ENCODE measurements at places on chromosomes 16 and 17. TPM values are rescaled to one million over a fixed set of nuclear protein-coding genes. Genes with fewer than 3 reads are reported as not detected.

Gene KIAA0753
- 5.8 TPM for polyA plus RNA-seq

Gene HS3ST3A1
- 5.8 TPM for polyA plus RNA-seq

Gene CLEC19A
- polyA plus RNA-seq, result not detected

Gene SDR42E1
- polyA plus RNA-seq, result 3.6 TPM

Gene MILR1
- polyA plus RNA-seq, result 0.79 TPM

Gene PRSS27
- 620 TPM for polyA plus RNA-seq

Gene POLR3K
- 4.3 TPM for polyA plus RNA-seq

Gene SOST
- not detected for polyA plus RNA-seq

Gene FUS
- 170 TPM for polyA plus RNA-seq

Gene GRIN2C
- 0.10 TPM for polyA plus RNA-seq

Gene TP53TG3C
- 0.06 TPM for polyA plus RNA-seq

Gene TBC1D10B
- polyA plus RNA-seq, result 19.8 TPM

Gene TAT
- polyA plus RNA-seq, result not detected

Gene MMP15
- 2.7 TPM for polyA plus RNA-seq

Gene NAGS
- 1.9 TPM for polyA plus RNA-seq

Gene RAB37
- polyA plus RNA-seq, result 0.66 TPM

Gene SBK1
- polyA plus RNA-seq, result 0.47 TPM

Gene DNAAF8
- polyA plus RNA-seq, result 0.39 TPM

Gene KRT28
- polyA plus RNA-seq, result not detected

Gene TGFB1I1
- 28.2 TPM for polyA plus RNA-seq

Gene LGALS9B
- 7.6 TPM for polyA plus RNA-seq

Gene CDR2L
- 4.3 TPM for polyA plus RNA-seq

Gene GPRC5C
- 6.7 TPM for polyA plus RNA-seq

Gene POLR2A
- 33.8 TPM for polyA plus RNA-seq

Gene MYO15B
- polyA plus RNA-seq, result 89.5 TPM

Gene BCL7C
- polyA plus RNA-seq, result 33.9 TPM

Gene PPM1E
- 0.02 TPM for polyA plus RNA-seq

Gene HIC1
- polyA plus RNA-seq, result 1.4 TPM

Gene TBC1D3G
- polyA plus RNA-seq, result 20.5 TPM

Gene HOXB1
- 1.0 TPM for polyA plus RNA-seq

Gene COL1A1
- 11.8 TPM for polyA plus RNA-seq

Gene TRIM25
- 18.2 TPM for polyA plus RNA-seq

Gene G6PC1
- polyA plus RNA-seq, result not detected

Gene MLST8
- polyA plus RNA-seq, result 38.3 TPM
